Sciatic nerve (tissue), 2 donors: ENCODE measurements at places on chromosomes 2 and 18. TPM values are rescaled to one million over a fixed set of nuclear protein-coding genes. Genes with fewer than 3 reads are reported as not detected.

CD207 gene
- total RNA-seq, result 1.4 TPM

LHCGR gene
- 12.4 TPM for total RNA-seq

HOXD4 gene
- 6.8 TPM for total RNA-seq

DCDC2C gene
- 4.6 TPM for total RNA-seq

USP40 gene
- 61.0 TPM for total RNA-seq

SERPINB11 gene
- not detected for total RNA-seq

NCKAP5 gene
- total RNA-seq, result 10.5 TPM

IL36RN gene
- not detected for total RNA-seq

TPRKB gene
- 16.1 TPM for total RNA-seq

SIX2 gene
- total RNA-seq, result 3.6 TPM
